ENCODE measurements at places on chromosomes 5 and 9.

DNA sequence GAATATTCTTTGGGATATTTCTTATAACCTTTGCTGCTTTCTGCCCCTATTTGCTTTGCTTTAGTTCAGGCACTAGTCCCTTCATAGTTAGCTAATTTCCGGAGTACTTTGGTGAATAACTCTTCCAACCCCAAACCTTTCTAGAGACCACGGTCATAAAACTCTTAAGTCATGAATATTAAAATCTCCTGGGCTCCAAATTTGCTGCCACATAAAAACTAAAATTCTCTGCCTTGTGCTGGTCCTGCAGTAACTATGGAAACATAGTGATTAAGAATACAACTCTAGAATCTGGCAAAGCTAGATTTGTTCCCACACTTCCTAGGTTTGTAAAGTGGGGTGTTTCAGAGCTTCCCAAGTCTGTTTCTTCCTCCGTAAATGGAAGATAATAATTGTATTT is 10.0 kb upstream of the ACTBL2 start:
- peak; percentile 27 for DNase-seq

DNA sequence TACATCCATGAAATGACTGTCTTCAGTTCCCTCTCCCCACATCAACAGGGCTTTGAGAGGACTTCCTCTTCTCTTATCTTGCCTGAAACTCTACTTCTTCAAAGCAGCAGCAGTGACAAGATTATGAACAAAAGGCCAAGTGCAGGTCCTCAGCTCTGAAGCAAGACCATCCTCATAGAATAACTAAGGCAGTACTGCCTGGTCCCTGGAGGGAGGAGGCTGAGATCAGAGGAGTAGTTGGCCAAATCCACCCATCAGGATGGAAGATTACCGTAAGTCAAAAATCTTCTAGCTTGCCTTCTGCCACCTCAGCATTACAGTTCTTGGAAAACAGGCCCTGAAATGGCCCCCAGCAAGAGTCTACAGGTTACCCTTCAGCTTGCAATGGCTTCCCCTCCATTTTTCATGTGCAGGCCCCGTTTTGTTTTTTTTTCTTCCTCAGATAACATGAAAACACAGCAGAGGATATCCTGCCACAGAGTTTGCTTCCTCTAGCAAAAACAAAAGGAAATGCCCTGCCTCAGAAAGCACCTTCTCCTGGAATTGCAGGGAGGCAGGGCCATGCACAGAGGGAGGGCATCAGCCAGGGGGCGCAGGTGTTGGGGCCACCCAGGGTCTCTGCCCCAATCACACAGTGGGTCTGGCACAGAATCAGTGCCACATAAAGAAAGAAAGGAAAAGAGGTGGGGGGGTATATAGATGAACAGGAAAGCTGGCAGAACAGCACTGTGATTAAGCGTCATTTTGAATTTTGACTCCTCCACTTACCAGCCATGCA is 40.0 kb downstream of the KLHL3 start:
- peak; percentile 17 for DNase-seq

GRCh38 chr9:69211424-69212036 is 37.5 kb downstream of the TJP2 start:
- no peak for DNase-seq

DNA sequence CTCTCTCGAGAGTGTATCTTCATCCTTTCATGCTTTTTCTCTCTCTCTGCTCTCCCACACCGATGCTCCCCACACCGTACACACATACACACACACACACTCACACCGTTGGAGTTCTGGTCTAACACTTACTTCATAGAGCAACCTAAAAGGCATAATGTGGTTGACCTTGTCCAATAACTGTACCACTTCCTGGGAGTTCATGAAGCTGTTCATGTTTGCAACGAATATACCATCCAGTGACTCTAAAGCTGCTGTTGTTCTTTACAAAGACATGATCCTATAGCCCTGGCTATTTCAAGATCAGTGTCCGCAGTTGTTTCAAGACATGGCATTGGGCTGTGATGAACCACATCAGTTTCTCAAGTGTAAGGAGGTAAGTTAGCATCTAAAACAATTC is 10.0 kb downstream of the MEF2C start:
- DNase-seq, result no peak

DNA sequence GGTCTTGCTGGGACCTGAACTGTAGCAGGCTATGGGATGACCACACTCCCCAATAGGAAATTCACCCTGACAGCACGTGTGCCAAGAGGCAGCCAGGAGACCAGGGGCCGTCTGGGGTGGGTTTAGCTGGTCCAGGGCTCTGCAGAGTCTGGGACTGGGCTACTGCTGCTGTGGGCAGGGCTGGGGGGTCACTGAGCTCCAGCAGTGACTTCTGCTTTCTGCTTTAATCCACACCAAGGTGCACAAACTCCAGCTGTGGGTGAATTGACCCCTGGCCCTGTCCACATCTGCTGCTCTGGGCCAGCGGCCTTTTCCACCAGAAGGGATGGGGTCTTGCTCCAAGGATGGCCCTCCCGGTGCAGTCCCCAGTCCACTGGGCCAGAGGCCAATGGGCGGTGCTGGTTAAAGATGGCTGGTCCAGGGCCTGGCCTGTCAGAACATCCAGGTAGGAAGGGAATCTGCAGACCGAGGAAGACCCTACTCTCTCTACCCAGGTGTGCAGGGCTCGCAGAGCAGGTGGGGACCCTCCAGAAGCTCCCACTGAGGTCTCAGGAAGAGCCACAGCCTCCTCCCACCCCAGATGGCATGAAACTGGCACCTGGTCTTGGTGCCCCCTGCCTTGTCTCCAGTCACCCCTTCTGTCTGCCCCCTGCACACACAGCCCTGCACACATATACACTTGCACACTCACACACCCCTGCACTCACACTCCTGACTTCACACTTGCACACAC is 28.0 kb downstream of the GLT6D1 start:
- no peak for DNase-seq

- no peak for DNase-seq
These were observed 23.1 kb upstream of the FOXD1 start for GRCh38 chr5:73471654-73472053.

DNA sequence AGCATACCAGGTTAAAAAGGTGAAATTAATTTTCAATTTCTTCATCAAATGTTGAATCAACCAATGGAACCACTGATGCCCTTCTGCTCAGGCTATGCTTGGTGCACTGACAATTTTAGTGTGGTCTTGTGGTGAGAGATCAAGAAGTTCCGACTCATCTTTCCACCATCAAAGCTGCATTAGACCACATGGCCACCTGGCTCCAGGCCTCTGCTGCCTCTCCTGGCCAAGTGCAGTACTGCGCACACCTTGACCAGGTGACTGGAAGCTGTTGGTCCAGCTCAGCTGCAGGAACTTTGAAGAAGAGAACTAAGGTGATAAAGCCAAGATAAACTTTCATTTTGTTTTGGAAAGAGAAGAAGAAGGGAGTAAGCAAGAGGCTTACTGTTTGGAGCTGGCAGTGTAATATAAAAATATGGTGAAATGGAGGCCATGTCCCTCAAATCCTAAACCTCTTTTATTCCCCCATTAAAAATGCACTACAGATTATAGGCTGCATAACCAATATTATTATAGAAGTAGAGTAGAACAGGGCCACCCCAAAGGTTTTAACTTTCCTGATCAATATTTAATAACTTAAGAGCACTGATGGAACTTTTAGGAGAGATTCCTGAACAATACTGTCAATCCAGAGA is 315.5 kb upstream of the C9orf72 start:
- no peak for DNase-seq

- peak; percentile 35 for DNase-seq
These were observed 514.8 kb downstream of the PSAT1 start for GRCh38 chr9:78811622-78812276.

- DNase-seq, result peak; percentile 28
These were observed 5.7 kb downstream of the TMEM245 start for GRCh38 chr9:109113892-109114609.

- DNase-seq, result no peak
These were observed 71.0 kb upstream of the FCN1 start for GRCh38 chr9:134988706-134989105.

DNA sequence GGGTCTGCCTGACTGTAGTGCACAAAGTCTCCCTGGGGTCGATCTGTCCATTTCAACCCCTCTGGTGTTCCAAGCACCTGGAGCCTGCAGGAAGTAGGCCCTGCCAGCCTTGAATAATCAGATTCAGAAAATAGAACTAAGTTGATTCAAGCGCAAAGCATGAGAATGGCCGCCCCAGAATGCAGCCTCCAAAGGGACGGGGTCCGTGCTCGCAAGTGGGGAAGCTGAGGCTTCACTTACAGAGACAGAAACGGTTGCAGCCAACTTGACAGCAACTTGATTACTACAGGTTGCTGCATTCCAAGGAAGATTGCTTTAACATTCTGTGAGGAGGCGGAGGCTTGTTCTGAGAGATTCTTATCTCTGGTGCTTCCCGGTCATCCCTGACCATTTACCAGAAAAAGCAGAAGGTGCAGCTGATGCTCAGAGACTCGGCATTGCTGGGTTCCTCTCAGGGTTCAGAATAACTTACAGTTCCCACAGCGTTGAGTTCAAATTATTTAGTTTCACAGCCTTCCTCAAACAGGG is 14.9 kb upstream of the LRRC14B start:
- no peak for DNase-seq

DNA sequence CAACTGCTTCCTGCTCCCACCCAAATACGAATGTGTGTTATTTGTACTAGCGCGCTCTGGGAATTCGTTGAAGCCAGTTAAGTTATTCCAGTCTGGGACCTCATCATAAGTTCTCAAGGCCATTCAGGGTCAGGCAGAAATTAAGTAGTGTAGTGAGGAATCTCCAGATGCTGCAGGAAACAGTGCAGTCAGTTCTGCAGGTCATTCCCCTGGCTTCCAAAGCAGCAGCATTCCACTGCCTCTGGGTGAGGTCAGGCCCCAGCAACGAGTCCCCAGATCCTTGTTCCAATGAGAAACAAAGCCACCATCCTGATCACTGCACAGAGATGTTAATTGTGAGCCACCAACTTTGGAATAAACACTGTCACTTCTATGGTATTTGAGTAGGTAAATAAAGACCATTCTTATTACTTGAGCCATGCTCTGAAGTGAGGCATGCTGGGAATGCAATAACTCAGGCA is 33.1 kb downstream of the SVEP1 start:
- DNase-seq, result no peak

- no peak for DNase-seq
These were observed 109.5 kb upstream of the RAPGEF1 start for GRCh38 chr9:131849391-131849790.

DNA sequence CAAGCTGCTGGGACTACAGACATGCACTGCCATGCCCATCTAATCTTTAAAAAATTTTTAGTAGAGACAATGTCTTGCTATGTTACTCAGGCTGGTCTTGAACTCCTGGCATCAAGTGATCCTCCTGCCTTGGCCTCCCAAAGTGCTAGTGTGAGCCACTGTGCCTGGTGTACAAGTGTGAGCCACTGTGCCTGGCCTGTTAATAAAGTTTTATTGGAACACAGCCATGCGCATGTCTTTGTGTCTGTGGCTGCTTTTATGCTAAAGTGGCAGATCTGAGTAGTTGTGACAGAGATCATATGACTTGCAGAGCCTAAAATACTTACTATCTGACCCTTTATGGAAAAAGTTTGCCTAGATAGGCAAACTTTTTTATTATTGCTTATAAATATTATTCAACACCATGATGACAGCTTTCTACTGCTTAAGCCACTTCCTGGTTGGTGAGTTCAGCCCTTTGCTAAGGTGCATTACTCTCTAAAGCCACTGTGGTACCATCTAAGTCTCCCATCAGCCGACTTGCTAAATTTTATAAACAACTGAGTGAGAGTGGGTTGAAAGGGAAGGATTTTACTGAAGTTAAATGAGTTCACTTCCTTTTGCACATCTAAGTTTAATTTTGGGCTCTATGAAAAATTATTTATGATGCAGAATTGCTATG is 133.5 kb downstream of the RASGRF2 start:
- no peak for DNase-seq

- DNase-seq, result no peak
These were observed 37.8 kb downstream of the EXOSC2 start for GRCh38 chr9:130731355-130731754.

- DNase-seq, result no peak
These were observed 37.1 kb downstream of the BARX1 start for GRCh38 chr9:93918061-93918460.

DNA sequence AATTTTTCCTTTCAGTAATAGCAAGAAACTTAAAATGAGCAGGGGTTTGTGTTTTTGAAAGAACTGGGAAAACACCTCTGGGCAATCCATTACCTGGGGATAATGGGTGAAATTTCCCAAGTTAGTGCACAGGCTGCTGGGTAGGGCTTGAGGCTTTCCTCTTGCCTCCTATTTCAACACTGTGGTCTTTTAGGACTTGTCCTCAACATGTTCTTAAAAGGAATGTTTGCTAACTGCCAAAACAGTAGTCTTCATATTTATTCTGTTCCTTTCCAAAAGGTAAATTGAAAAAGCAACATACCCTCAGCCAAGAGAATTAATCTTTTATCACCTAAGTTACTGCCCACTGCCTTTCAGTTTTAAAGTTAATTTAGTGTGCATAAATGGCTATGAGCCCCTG is 158.3 kb upstream of the CCDC152 start:
- no peak for DNase-seq

DNA sequence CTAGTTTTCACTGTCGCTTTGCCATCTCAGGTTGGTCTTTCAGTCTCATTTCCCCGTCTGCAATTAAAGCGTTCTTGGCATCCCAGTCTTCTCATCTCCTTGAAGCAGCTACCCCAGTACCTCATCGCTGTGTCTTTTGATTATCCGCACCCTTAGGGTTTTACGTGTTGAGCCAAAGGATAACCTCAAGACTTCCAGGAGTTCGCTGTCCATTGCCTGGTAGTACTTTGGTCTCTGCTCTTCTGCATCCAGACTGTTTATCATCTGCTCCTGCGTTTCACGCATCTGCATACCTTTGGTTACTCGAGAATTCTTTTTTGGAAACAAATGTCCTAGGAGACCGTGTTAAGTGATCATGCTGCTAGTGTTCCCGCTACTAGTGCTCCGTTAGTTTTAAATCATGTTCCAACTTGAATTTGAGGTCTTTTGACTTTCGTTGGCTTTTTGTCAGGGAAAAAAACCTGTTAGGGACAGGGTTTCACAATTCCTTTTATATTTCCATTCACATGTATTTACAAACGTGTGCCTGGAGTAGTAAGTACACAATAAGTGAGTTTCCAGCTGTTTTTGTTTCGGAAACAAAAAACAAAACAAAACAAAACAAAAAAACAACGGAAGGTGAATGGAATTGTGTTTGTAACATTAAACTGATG is 888 bp downstream of the RABGAP1 start:
- DNase-seq, result peak; percentile 51

DNA sequence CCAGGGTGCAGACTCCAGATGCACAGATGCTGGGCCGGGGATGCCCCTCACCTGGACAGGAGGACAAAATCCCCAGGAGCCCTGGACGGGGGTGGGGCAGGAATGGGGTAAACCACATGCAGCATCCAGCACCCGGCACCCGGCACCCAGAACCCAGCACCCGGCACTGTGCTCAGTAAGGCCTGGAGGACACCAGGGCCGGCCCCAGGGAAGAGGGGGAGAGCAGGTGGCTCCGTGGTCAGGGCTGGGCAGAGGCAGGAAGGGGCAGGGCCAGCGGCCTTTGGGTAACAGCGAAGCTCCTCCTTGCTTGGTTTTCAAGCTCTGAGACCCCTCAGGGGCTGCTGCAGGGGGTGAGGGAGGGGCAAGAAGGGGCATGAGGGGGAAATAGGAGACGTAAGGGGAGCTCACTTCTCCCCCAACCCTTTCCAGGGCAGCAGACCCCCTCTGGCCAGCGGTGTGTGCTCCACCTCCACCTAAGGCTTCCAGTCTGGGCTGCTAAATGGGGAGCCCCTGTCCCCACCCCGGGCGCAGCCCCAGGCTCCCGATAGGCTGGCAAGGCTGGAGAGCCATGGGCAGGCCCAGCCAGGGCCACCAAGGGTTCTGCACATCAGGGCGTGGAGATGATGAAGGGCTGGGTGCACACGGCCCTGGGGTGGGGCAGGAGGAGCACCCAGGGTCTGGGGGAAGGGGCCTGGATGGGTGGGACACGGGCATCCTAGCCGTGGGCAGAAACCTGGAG is 17.8 kb upstream of the SLC6A19 start:
- no peak for DNase-seq
